ENCODE measurements at places on chromosomes 11 and 22.
A peak's percentile ranks its signal among the peaks of the same experiment; 100 is the strongest.

DNA sequence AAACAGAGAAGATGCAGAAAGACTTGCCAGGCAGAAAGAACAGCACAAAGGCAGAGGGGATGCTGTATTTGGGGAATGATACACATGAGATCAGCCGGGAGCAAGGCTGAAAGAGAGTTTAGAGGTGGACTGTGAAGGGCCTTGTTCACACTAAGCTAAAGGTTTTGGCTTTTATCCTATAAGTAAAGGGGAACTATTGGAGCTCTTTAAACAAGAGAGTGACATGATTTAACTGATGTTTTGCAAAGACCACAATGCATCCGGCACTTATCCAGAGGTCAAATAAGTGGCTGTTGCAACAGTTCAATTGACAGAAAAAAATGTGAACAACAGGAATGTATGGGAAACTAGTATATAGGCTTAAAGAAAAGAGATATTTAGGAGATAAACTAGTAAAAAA, 64.7 kb upstream of the RRAS2 start:
- DNase-seq, result no peak

- no peak for DNase-seq
These were observed 8.6 kb downstream of the CFL1 start for GRCh38 chr11:65849366-65849765.

DNA sequence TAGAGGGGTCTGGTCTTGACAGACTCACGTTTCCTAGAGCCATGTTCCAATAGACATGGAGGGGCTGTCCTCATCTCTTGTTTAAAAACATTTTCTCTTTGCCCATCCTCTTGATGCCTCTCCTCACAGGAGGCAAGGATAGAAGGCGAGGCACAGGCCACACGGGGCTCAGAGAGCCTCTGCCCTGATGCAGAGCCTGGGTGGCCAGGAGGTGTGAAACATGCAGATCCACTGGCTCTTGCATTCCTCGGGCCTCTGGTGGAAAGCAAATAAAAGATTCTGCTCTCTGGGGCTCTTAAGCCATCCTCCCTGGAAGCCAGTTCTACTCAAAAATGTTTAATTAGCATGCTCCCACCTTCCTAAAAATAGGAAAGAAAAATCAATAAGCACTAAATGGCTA, 43.6 kb upstream of the NTM start:
- DNase-seq, result no peak

DNA sequence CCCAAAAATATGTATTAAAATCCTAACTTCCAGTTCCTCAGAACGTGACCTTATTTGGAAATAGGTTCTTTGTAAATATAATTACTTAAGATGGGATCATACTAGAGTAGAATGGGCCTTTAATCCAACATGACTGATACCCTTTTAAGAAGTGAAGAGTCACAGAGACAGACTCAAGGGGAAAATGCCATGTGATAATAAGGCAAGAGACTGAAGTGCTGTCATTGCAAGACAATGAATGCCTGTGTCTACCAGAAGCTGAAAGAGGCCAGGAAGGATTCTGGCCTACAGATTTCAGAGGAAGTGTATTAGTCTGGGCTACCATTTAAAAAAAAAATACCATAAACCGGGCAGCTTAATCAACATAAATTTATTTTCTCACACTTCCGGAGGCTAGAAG, 85.9 kb upstream of the LRRC55 start:
- DNase-seq, result no peak

- no peak for DNase-seq
These were observed 1.9 kb upstream of the MMP1 start for GRCh38 chr11:102799681-102800340.

DNA sequence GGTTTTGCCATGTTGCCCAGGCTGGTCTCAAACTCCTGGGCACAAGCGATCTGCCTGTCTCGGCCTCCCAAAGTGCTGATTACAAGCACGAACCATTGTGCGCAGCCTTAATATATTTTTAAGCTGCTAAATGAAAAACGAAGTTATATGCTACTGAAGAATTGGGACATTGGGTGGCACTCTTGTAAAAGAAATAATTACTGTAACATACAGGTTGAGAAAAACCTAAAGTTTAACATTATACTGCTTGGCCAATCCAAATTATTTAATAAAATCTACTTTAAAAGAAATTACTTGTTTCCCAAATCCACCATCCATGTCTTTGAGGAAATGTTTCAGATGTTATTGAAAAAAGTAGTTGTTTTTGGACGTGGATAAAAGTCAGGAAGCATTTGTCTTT, 37.9 kb upstream of the ARHGAP32 start:
- no peak for DNase-seq

DNA sequence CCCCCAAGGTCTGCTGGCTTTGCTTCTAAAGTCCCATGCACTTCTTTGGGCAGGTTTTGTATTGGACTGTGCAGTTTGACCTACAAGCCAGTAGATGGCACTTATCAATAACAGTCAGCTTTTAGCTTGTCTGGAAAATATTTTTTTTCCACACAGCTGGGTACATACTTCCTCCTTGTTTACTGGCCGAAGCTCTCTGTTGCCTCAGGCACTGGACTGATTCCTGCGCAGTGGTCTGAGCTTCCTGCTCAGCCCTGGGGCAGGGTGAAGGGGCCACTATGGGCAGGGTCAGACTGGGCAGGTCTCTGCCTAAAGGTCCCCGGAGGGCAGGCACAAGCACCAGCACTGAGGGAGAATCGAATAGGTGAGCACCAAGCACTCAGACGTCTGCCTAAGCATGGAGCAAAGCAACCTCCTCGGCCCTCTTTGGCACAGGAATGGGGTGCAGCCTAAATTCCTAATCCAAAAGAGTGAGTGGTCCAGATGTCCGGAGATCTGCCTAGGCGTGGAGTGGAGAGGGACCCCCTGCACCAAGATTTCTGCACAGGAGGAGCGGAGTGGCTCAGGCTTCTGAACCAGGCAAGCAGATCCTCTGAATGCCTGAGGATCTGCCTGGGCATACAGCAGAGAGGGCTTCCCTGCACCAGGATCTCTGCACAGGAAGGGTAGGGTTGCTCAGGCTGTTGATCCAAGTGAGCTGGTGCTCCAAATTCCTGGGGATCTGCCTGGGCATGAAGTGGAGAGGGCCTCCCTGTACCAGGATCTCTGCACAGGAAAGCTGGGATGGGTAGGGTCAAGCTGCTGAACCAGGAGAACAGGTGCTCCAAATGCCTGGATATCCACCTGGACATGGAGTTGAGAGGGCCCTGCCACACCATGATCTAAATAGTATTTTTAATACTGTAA, 105.9 kb upstream of the C11orf58 start:
- DNase-seq, result no peak

DNA sequence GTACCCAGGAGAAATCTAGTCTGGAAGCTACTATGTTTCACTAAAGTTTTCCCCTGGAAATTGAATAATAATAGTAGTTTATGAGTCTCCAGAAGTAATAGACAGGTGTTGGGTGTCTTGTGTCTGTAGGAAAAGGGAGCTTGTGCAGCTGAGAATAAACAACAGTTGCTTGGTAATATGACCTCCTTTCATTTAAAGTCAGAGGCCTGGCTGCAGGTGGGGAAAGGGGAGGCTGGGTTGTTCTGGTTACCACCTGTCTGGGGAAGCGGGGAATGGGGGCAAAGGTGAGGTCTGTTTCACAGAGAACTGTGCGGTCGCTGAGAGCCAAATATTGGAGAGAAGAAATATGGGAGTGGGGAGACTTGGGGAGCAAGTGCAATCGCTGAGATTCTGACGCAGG, 3.3 kb upstream of the GRAMD1B start:
- no peak for DNase-seq

- DNase-seq, result no peak
These were observed 11.0 kb upstream of the CCDC34 start for GRCh38 chr11:27373856-27374602.

DNA sequence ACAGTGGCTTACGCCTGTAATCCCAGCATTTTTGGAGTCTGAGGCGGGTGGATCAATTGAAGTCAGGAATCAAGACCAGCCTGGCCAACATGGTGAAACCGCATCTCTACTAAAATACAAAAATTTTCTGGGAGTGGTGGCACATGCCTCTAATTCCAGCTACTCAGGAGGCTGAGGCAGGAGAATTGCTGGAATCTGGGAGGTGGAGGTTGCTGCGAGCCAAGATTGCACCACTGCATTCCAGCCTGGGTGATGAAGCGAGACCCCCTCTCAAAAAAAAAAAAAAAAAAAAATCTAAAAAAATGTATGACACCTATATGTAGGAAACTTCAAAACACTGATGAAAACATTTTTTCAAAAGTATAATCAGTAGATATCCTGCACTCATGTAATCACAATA, 242.7 kb upstream of the CHORDC1 start:
- DNase-seq, result no peak

DNA sequence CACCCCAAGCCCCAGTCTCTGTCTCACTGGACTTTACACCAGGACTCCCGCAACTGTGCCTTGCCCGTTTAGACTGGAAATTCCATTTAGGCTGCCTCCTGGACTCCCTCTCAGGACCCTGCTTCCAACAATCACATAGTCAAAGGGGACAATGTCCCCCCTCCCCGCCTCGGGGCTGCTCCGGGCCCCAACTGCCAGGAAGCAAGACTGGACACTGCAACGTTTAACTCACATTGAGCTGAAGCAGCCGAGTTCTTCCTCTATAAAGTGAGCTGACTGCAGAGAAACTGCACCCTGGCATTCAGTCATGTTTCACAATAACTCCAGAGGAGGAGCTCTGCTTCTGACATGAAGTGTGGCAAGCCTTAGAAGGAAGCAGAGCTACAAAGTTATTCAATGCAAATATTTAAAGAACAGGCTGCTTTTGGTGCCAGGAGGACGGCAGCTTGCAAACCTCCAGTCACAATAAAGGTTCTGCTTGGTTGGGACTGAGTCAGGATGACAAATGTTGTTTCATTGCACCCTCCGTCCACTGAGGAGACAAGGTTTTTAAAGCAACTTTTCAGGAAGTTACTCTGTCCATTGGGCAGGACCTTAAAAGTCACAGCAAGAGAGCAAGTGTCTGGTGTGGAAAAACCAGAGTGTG, 19.9 kb downstream of the PACSIN2 start:
- no peak for DNase-seq

DNA sequence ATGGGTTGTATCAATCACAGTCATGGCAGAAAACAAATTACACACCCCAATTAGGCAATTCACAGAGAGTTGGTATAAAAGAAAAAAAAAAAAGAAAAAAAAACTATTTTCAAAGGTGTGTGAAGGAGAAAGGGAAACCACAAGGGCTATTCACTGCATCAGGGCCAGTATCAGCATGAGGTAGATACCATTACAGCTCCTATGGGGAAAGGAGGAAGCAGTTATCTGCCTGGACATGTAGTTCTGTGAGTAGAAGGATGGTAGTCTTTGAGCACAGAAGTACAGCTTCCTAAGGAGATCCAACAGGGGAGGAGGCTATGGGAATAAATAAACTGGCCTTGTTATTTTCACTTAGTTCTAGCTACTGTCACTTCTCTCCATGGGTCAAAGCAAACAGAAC, 746.1 kb downstream of the LUZP2 start:
- DNase-seq, result no peak

GRCh38 chr11:2828585-2829330, 56.8 kb downstream of the CDKN1C start:
- no peak for DNase-seq

DNA sequence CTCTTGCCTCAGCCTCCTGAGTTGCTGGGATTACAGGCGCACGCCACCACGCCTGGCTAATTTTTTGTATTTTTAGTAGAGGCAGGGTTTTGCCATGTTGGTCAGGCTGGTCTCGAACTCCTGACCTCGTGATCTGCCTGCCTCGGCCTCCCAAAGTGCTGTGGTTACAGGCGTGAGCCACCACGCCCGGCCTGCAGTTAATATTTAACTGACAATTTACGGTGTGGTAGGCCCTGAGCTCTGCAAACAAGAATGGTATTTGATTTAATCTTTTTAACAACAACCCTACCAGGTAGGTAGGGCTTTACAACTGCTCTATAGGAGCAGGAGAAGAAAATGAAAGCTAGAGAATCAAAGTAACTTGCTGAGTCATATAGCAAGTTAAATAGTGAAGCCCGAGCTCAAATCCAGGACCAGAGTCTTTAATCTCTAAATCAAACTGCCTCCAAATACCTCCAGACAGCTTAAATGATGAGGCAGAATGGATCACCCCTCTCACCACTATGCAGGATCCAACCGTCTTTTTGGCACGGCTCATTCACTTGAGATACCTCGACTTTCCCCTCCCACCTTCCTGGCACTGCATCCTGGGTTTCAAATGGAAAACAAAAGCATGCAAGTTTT, 9.4 kb downstream of the UEVLD start:
- no peak for DNase-seq

GRCh38 chr11:68582416-68583040, 101.8 kb upstream of the GAL start:
- DNase-seq, result no peak

GRCh38 chr22:40966726-40967085, 15.5 kb downstream of the RBX1 start:
- no peak for DNase-seq

DNA sequence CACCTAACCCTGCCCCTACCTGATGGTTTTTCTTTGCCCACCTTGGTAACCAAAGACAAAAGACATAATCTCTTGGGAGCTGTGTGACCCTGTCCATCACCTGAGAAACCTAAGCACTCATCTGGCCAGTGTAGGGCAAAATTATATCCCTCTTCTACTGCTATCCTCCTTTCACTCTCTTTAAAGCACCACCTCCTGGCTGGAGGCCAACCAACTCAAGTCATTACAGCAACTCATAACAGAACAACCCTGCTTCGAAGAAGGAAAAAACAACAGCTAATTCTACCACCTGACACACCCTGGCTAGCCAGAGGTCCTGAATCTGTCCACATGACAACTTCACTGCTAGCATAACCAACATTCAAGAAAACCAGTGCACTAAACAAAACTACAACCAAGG, 45.5 kb downstream of the GAS2 start:
- DNase-seq, result no peak

DNA sequence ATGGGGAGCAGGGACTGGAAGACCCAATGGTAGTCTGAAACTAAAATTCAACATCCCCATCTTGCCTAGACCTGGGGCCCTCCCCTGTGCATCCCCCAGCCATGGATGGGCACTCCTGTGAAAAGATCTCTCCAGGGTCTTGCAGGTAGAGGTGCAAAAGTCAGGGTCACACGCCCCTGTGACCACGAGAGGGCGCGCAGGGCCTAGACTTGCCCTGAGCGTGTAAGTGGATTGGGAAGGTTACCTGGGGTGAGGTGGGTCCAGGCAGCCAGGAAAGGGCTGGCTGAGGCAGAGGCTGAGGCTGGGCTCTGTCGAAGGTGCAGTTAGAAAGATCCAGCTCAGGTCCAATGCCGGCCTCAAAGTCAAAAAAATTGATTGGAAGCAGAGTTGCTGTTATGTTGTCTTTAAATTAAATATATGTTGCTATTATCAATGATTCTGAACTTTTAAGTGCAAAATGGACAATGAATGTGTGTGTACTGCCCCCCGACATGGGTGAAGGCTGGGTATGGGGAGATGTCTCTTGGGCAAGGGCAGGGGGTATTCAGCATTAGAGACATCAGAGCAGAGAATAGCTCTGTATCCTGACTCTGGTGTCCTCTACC, 4.8 kb upstream of the POU2F3 start:
- peak; percentile 43 for DNase-seq

GRCh38 chr11:129989149-129989813, 13.4 kb downstream of the PRDM10 start:
- no peak for DNase-seq

DNA sequence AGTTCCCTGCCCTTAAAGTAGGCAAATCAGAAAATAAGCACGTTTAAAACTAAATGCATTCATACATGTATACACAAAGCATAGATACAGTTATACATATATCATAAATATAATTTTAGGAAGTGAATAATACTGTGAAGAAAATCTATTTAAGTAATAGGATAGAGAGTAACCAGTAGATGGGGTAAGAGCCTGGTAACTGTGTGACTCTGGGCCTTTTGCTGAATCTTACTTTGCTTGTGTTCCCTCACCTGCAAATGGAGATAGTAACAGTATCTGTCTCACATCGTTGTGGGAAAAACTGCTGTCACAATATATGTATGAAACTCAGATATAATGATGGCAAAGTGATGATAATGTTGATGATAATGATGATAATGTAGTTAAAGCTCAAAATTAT, 29.9 kb downstream of the MS4A2 start:
- no peak for DNase-seq
